Right kidney (tissue), 9 donors: ENCODE measurements at places on chromosomes 5 and 9.

DNA sequence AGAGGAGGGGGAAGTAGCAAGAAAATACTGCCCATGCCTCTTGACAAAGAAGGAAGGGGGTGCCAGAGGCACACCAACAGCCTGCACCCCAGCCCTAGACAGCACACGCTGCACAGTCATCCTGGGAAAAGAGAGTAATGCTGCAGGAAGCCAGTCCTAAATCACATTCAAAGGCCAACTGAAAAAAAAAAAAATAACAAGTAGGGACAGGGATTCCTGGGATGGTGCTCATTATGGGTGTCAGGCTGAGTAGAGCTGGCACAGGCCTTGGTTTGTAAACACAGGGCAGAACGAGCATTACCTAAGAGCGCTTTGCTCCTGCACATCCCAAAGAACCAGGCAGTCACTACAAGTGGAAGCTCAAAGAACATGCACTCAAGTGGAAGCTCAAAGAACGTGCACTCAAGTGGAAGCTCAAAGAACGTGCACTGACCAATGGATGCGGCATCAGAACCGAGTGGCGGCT, 7.8 kb downstream of the RAPGEF1 start:
- DNase-seq = no peak

DNA sequence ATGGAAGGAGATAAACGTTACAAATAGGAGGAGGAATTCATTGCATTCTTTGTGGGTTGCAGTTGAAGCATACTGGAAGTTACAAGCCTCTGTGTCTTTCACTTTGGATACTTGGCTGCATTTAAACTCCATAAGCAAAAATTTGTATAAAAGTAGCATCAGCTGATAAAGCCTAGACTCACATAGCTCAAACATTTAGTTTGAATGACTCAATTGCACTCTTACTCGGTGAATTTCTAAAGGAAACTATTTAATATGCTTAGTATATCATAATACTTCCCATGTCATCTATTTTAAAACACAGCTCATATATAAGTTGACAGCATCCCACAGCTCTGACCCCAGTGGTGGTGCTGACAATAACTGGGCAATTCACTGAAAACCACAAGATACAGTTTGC, 596.6 kb upstream of the ZNF608 start:
- DNase-seq = no peak

- no peak for DNase-seq
These were observed 128.3 kb upstream of the C9orf72 start for GRCh38 chr9:27701587-27701986.

DNA sequence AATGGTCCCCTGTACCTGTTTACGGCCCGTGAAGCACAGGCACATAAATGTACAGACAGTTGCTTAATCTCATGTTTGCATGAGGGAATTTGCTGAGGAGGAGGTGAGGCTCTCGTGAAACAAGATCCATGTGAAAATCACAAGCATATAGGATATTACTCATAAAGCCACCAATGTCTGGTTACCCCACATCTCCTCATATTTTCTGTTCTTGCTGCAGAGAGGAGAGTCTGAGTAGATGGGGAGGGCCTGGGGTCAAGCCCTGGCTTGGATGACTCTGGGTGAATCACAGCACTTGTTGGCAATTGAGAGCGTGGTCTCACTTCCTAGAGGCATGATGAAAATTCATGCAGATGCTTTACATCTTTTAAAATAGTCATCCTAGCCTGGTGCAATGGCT, 975 bp downstream of the AGXT2 start:
- no peak for DNase-seq

- no peak for DNase-seq
These were observed 53.4 kb downstream of the CYSTM1 start for GRCh38 chr5:140228364-140228837.

DNA sequence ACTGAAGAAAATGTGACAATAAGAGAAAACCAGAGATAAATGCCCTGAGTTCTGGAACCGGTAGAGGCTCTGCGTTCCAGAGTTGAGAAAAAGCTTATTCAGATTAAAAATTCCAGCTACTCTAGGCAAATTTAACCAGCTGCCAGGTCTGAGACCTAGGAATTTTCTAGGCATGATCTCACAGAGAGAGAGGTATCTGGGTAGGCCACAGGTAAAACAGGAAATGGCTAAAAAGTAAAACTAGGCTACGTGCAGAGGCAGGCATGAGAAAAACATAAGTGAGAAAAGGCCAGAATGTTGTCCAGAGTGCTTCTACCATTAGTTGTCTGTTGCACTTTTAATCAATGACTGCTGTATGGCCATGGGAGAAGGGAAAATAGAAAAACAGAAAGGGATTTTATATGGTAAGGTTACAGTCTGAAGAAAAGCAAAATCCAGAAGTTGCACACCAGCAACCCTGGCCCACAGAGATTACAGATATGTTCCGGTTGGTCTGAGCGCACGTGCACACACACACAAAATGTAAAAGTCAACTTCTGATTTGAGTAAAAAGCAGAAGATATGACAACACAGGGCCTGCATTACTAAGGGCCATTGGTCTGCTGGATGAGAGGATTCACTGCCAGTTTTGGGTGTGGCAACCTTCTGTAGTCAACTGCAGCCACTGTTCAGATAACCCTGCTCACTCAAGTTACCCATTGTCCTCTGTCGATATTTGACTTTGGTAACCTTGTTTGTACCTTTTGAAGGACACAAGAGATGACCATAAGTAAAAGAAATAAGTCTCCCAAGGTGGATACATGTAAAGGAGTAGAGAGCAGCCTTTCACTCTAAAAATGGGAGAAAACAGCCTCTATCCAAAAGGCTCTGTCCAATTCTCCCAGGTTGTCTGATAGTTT, 266.0 kb downstream of the DTWD2 start:
- DNase-seq = no peak

DNA sequence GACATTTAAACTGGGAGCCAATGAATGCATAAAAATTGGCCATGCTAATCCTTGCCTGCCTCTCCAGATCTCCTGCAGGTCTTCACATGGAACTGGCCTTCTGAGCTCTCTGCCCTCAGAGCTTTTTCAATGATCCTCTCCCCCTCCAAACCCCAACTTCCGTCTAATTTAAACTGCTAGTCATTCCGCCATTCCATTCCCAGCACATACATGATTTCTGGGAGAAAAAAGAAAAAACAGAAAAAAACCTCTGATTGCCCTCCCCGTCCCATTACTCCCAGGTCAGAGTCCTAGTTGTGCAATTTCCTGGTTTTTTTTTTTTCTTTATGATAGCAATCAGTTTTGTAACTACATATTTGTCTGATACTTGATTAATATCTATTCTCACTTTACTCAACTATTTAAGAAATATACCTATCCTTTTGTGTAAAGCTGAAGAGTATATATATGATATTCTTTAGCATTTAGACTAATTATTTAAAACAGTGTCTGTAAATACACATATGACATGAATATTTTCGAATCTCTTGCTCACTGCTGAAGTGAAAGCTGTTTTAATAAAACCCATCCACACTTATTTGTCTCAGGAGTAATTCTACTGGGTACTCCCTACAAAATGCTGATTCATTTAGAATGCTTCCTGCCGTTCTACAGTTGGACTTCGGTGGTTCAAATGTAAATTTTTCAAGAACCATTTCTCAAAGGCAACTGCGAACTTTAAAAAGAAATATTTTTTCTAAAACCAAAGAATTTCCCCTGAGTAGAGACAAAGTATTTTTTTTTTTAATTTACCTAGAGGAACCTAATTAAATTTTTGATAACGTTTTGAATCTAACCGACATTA, 1.6 kb downstream of the HINT1 start:
- no peak for DNase-seq

GRCh38 chr9:118331622-118332045, 627.4 kb downstream of the TLR4 start:
- no peak for DNase-seq

- DNase-seq = no peak
These were observed 55.4 kb downstream of the FOXI1 start for GRCh38 chr5:170161069-170161468.

DNA sequence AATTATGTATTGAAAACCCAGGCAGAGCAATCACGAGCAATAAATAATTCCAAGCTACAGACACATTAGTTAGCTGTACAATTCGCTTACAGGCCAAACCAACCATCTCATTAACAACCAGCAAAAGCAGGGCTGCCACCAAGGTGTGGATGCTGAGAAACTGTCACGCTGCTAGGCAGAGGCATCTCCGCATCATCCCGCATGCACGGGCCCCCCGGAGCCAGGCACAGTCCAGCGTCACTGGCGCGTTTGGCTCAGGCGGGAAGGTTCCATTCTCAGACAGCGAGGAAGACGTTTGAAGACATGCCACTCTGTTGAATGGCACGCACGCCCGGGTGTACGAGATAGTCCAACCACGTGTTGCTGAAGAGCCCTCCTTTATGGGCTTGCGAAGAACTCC, 184.0 kb downstream of the OLFM1 start:
- no peak for DNase-seq

- DNase-seq = no peak
These were observed 72.1 kb upstream of the ZNF618 start for GRCh38 chr9:113803811-113804589.

DNA sequence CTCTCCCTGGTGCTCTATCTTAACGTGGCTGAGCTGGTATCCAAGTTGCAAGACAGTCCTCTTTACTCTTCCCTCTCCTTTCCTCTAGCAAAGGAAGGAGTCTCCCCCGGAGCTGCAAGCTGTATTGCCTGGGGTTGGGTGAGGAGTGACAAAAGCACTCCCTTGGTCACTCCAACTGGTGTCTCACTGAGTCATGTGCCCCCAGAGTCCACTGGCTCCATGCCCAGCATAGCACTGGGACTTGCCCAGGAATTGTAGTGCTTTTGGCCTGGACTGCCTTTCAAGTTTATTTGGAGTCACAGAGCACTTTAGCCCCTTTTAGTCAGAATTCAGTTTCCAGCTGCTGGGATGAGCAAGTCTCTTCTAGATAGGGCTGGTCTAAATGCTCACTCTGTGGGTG, 82.6 kb upstream of the FST start:
- no peak for DNase-seq

DNA sequence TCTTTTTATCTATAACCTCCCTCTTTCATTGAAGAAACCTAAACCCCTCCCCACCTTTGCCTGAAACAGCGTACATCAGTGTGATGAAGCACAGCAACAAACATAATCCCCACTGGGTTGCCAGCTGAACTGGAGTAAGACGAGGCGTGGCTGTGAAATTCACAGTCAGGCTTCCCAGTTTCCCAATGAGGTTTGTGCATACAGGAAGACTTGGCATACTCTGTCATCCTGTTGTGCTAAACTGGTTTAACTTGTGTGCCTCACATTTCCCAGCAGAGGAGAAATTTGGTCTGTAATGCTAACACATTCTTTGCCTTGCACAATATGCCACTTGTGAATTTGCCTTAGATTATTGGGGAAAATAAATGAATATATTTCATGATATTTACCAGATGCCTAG, 121.5 kb downstream of the SV2C start:
- DNase-seq = no peak

- no peak for DNase-seq
These were observed 64.7 kb downstream of the FGF1 start for GRCh38 chr5:142621227-142621626.

- DNase-seq = no peak
These were observed 16.0 kb upstream of the SARDH start for GRCh38 chr9:133754187-133754586.

DNA sequence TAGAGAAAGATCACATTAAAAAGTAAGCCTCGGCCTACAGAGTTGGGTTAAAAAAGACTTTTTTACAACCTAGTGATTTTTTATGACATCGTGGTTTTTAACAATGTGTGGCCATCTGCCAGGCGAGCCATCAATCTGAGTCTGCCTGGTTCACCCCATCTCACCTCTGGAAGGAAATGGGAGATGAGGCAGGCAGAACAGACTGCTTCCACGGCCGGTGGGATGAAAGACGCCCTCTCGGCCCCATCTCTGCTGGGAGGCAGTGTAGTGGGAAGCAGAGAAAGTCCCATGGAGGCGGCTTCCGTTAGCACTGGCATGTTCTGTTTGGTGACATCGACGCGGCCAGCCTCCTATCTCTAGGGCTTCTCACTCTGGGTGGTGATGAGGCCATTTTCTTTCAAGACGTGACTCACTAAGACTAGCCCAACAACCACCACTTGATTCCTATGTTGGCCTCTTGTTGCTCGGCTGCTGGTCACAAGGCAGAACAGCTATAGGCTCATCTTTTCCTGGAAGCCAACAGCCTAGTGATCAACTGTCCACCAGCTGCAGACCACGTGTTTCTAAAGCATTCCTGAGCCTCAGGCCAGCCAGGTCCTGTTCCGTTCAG, 132.4 kb upstream of the OTULINL start:
- peak; percentile 69 for DNase-seq

GRCh38 chr5:42572313-42572712, 149.1 kb downstream of the GHR start:
- no peak for DNase-seq

GRCh38 chr5:56900858-56901578, 8.4 kb upstream of the SETD9 start:
- DNase-seq = peak; percentile 18

GRCh38 chr5:171162596-171162995, 146.5 kb upstream of the TLX3 start:
- no peak for DNase-seq

GRCh38 chr9:16412740-16413139, 457.7 kb downstream of the BNC2 start:
- DNase-seq = no peak

- DNase-seq = no peak
These were observed 1.4 kb downstream of the ETF1 start for GRCh38 chr5:138541511-138542179.

- no peak for DNase-seq
These were observed 338.5 kb downstream of the PLK2 start for GRCh38 chr5:58121391-58121790.

GRCh38 chr5:76735762-76736545, 20.0 kb downstream of the F2R start:
- no peak for DNase-seq

GRCh38 chr5:169429044-169429443, 128.1 kb upstream of the SLIT3 start:
- no peak for DNase-seq

DNA sequence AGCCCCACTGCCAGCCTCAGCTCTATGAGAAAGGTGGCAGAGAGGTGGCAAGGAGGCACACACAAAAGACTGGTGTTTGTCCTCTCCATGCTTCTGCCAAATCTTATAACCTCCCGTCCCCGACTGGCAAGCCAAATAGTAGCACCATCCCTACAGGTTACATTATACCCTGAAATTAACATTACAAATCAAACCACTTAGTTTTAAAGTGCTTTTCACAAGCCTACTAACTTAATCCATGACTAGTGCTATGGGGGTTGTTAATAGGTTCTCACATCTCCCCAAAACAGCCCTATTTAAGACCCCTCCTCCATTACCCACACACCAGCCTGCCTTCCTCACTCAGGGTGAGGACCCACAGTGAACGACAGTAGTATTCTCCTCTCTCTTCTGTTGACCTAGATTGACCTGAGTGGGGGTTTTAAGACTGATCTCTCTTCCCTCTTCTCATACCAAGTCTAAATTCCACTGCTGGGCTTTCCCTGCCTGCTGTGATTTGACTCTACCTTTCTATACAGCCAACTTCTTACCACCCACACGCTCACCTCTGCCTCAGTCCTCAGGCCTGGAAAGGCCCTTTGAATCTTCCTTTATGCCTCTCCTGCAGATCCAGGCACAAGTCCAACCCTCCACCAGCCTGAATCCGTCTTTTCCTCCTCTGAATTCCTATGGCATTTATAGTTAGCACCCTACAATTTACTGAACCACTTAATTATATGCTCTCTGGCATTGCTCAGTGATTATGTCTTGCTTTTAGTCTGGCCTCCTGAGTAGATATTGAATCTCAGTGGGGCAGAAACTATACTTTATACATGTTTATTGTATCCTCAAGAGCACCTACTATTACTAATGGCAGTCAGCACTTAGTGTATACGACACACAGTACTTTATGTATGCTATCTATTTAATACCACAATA, 116.1 kb downstream of the TMEM174 start:
- no peak for DNase-seq
